Stimulated activated CD4-positive, alpha-beta T cell treated with anti-CD3 and anti-CD28 coated beads, Interleukin-4, amount 100 ng/mL, for 1 hour (primary cell): ENCODE measurements at places on chromosomes 4 and X.

DNA sequence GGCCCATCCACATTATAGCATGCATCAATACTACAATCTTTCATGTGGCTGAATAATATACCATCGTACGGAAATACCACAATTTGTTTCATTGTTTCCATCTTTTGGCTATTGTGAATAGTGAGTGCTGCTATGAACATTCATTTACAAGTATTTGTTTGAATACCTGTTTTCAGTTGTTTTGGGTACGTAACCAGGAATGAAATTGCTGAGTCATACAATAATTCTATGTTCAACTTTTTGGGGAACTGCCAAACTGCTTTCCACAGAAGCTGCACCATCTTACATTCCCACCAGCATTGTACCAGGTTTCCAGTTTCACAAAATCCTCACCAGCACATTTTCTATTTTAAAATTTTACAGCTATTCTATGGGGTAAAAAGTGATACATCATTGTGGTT is 28.5 kb upstream of the MANBA start:
- DNase-seq: no peak

DNA sequence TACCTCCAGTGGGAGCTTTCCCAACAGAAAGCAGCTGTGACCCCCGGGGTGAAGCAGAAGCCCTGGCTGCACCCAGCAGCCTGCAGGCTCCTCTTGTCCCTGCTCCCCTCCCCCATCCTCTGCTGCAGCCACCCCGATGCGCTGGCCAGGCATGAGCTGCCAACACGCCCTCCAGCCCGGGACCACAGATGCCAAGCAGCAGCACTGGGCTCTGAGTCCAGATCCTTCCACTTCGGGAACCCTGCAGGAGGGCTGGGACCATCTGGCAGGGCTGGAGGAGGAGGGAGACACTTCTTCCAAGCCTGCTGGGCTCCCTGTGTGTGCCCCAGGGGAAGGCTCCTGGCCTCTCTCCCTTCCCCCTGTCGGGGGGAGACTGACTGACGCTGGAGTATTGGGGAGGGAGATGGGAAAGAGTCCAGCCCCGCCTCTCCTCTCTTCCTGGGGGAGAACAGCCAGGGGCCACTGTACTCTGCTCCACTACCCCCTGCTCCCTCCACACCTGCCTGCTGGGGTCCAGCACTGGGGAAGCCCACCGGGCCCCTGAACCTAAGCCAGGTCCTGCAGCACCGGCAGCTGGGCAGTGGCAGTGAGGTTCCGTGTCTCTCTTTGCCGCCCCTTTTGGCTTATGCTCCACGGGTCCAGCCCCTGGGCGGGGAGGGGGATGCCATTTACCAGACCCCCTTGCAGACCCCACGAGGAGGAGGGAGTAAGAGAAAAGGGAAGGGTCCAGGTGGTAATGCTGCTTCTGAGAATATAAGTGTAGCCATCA is 55.7 kb downstream of the PPP2R2C start:
- DNase-seq: no peak

GRCh38 chrX:153603131-153603656 is 4.3 kb upstream of the CCNQ start:
- no peak for DNase-seq

- DNase-seq: no peak
These were observed 3.4 kb downstream of the GABRA2 start for GRCh38 chr4:46386570-46386969.

GRCh38 chrX:112761242-112762207 is 79.1 kb downstream of the AMOT start:
- DNase-seq: no peak

- no peak for DNase-seq
These were observed 40.4 kb downstream of the RELL1 start for GRCh38 chr4:37645736-37646135.

DNA sequence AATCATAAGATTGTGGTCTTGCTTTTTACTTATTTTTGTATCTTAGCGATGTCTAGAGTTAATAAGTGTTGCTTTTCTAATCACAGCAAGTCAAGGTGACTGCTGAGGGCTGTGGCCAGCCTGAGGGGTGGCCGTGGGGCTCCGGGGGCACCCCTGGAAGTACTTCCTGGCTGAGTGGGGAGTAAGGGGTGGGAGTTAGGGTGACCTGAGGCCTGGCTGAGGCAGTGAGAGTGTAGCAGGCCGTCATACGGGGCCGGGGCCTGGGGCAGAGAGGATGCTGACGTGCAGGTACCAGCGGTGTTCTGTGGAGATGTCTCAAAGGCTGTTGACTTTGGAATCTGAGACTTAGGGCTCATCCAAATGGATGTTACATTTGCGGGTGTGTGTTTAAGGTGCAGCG is 29.3 kb downstream of the PIGG start:
- DNase-seq: no peak

- no peak for DNase-seq
These were observed 19.4 kb downstream of the TAPT1 start for GRCh38 chr4:16206848-16207247.

GRCh38 chr4:56619816-56620215 is 61.3 kb downstream of the HOPX start:
- DNase-seq: no peak

DNA sequence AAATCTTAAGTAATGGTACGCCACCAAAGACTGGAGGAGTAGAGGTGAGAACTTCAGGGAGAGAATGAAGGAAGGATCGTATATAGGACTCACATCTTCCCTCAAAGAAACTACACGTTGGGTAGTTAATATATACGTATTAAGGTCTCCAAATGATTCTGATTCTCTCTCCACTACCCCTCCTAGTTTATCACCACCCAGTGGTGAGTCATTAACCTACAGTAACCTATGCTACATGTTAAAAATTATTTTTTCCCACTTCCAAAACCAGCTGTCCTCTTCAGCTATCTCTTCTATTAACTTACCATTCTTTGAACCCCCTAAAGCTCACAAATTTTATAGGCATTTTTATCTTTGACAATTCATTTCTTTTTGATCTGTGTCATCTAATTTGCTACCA is 69.7 kb downstream of the RPS6KA6 start:
- no peak for DNase-seq

DNA sequence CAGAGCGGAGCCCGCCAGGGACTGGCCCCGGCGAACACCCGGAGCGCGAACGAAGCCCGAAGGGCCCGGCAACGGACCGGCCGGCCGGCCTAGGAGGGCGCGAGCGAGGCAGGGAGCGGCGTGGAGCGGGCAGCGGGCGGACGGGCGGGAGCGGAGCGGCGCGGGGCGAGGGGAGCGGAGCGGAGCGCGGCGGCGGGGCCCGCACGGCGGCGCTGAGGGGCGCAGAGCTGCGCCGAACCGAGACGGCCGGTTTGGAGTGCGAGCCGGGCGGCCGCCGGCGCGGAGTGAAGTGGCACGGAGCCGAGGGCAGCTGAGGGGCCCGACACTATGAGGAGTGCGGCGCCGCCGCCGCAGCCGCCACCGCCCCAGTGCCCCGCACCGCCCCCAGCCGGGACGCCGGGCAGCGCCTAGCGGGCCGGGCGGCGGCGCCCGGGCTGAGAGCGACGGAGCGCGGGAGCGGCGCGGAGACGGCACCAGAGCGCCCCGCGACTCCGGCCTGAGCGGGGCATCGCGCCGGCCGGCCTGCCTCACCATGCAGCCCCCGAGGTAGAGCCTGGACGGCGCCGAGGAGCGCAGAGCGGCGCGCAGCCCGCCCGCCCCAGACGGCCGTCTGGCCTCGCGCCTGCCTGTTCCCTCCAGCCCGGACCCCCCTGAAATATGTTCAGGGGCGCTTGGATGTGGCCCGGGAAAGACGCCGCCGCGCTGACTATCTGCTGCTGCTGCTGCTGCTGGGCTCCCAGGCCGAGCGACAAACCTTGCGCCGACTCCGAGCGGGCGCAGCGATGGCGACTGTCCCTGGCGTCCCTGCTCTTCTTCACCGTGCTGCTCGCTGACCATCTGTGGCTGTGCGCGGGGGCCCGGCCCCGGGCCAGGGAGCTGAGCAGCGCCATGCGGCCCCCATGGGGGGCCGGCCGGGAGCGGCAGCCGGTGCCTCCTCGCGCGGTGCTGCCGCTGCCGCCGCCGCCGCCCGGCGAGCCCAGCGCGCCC is 793 bp downstream of the NALF2 start:
- no peak for DNase-seq

DNA sequence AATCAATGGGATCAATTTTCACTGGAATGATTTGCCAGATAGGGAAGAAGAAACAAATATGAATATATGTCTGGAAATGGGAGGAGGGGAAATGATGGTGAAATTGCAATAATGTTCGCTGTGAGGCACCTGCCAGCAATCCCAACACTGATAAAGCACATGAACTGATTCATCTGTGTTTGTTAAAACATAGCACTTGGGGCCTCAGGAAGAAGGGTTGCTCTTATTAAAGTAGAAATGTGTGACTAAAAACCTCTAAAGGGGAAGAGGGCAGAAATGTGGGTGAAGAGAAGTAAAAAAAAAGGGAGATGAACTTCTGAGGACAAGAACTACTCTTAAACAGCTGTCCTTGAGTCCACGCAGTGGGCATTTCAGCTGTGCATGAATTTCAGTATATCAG is 101.4 kb downstream of the C4orf51 start:
- DNase-seq: no peak

DNA sequence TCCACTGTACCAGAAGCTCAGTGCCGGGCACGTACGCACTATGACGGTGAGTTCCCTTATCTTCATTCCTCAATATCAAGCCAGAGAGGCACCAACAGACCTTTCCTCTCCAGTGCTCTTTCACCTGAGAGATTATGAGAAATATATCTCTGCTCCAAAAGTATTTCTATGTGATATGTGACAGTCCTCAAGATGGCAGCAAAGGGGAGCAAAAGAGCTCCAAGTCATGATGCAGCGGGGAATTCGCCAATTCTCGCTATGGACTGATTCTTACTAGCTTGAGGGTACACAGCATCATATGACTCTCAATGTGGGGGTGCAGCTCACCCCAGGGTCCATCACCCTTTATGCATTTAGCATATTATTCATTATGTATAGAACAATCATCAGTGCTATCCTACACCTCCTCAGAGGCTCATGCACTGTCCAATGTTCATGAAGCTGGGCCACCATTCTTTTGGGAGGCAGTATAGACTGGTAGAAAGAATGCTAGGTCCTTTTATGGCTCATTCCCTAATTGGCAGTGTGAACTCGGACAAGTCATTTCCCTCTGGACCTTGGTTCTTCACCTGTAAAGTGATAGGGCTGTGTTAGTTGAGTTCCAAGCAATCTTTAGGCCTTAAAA is 12.8 kb upstream of the IQSEC2 start:
- no peak for DNase-seq
